Mucosa of descending colon (tissue), 3 donors: ENCODE measurements at places on chromosomes 11 and 22. TPM values are rescaled to one million over a fixed set of nuclear protein-coding genes. Genes with fewer than 3 reads are reported as not detected.

The KCNE3 gene
- 8.5 TPM for total RNA-seq

DNA sequence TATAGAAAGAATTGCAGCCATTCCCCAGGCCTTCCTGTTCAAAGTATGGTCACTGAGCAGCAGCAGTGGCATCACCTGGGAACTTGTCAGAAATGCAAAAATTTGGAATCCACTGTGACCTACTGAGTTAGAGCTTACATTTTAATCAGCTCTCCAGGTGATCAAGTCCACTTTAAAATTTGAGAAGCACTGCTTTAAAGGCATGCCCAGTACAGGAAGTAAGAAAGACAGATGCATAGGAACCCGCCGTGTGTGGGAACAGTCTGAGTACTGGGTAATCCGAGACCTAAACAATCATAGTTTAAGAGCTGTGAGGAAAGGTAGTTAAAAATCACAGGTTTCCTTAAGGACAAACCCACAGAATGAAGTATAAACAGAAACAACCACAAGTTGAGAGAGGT is 462.4 kb downstream of the RAB38 start:
- no peak for DNase-seq

DNA sequence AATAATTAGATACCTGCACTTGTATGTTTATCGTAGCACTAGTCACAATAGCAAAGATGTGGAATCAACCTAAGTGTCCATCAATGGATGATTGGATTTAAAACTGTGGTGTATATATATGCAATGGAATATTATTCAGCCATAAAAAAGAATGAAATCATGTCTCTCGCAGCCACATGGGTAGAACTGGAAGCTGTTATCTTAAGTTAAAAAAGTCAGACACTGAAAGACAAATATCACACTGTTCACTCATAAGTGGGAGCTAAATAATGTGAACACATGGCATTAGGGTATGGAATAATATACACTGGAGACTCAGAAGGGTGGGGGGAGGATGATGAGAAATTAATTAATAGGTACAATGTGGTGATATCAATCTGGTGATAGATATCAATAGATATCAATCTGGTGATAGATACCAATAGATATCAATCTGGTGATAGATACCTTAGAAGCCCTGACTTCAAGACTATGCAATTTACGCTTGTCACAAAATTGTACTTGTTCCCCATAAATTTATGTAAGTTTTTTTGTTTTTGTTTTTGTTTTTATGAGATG is 2.0 kb downstream of the LMO2 start:
- DNase-seq = no peak

The GRIA4 gene
- total RNA-seq = 1.6 TPM

The NEFH gene
- total RNA-seq = 0.19 TPM

The GNG3 gene
- 0.92 TPM for total RNA-seq

- no peak for DNase-seq
These were observed 107.4 kb downstream of the SGSM3 start for GRCh38 chr22:40477683-40478337.

The MUC6 gene
- total RNA-seq = not detected

The SAAL1 gene
- 11.6 TPM for total RNA-seq

DNA sequence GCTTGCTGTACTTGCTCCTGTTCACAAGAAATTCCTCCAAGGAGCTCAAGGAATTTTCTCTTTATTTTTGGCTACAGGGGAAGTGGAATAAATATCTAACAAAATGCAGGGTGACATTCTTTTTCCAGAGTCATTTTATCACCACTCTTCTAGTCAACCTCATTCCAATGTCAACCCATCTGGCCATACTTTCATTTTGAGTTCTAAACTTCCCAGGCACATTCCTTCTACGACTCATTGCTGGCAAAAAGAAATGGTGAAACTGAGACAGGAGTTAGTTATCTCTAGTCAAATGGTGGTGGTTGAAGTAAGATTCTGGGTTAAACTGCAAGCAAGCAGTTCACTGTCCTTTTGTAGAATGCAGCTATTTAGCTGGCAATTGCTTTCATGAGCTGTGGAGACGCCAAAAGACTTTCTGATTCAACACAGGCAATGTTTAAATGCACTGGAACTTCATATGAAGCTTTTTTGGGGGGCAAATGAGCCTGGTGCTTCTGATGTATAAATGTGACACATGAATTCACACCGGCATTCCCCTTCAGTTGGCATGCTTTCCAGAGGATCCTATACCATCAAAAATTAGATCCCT is 304.6 kb downstream of the CADM1 start:
- no peak for DNase-seq

DNA sequence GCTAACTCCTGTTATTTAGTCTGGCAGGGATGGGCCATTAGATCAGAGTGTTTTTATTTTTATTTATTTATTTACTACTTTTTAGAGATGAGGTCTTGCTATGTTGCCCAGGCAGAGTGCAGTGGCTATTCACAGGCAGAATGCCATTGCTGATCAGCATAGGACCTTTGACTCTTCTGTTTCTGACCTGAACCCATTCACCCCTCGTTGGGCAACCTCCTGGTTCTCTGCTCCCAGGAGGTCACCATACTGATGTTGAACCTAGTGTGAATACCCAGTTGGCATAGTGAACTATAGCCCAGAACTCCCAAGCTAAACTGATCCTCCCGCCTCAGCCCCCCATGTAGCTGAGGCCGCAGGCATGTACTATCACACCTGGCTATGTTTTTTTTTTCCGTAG is 16.5 kb upstream of the CECR2 start:
- DNase-seq = no peak

DNA sequence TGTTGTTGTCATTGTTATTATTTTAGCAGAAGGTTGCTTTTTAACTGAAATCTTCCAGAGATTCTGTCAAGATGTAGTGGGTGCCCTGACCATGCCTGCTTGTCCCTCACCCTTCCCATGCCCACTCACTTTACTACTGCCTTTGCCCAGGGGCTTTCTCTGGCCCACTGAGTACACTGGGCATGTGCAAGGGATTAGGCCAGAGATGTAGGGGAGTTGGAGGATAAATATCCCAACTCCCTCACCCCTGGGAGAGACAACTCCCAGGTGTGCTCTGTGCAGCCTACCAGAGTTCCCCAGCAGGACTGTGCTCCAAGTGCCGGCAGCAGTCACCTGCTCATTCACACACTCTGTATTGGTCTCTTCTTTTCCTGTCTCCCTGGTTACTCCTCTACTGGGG is 559.1 kb downstream of the MIAT start:
- no peak for DNase-seq

The HPX gene
- total RNA-seq = 2.0 TPM

- DNase-seq = no peak
These were observed 568.9 kb downstream of the LUZP2 start for GRCh38 chr11:25065746-25066145.
